Mesenteric fat pad (tissue), 1 donor: ENCODE measurements at places on chromosomes 2 and 18.

- no peak for DNase-seq
These were observed 28.9 kb upstream of the TMEM214 start for GRCh38 chr2:27003857-27004256.

DNA sequence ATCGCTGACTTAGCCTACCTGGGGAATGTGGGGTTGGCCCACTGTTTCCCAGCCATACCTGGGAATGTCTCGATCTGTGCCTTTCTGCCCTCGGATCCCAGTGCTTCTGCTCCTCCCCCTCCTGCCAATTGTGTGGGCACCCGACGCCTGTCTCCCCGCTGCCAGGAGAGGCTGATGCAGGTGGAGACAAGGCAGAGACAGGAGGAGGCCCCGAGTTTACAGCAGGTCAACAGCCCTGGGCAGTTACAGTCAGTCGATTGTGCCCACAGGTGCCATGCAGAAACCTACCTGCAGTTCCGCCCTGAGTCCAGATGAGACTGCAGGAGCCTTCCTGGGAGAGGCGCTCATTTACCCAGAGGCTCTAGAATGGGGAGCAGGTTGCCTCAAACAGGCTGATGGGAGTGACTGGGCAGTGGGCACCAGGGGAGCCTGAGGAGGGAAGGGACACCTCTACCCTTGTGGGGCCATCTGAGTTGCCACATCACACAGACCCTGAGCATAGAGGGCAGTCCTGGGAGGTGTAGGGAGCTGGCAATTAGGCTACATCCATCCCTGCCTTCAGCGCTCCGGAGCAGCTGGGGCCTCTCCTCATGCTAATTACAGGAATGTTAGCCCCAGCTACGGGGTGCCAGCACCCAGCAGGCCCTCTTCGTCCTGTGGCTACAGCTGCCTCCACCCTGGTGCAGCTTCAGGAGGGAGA, 300.1 kb downstream of the NDUFA10 start:
- no peak for DNase-seq

GRCh38 chr2:201858281-201859184, 52.2 kb downstream of the CDK15 start:
- DNase-seq, result no peak

DNA sequence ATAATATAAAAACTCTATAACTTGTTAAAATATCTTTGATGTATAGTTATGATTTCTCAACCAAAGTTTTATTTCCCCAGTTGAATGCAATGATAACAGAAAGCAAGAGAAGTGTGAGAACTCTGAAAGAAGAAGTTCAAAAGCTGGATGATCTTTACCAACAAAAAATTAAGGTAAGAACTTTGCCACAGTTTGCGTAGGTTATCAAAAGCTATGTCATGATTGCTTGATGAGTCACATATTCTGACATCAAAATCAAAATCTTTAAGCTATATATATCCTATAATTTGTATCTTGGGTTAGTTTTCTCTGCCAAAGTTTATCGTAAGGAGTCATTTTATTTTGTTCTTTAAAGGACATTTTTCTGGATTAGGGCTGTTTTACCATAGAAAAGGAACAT, 35.0 kb downstream of the NDC80 start:
- no peak for DNase-seq

- no peak for DNase-seq
These were observed at the start of gene KHK for GRCh38 chr2:27086724-27087593. TSS of gene KHK (plus strand) at chr2:27086772. CDS start at chr2:27087260, 488 bp downstream.

DNA sequence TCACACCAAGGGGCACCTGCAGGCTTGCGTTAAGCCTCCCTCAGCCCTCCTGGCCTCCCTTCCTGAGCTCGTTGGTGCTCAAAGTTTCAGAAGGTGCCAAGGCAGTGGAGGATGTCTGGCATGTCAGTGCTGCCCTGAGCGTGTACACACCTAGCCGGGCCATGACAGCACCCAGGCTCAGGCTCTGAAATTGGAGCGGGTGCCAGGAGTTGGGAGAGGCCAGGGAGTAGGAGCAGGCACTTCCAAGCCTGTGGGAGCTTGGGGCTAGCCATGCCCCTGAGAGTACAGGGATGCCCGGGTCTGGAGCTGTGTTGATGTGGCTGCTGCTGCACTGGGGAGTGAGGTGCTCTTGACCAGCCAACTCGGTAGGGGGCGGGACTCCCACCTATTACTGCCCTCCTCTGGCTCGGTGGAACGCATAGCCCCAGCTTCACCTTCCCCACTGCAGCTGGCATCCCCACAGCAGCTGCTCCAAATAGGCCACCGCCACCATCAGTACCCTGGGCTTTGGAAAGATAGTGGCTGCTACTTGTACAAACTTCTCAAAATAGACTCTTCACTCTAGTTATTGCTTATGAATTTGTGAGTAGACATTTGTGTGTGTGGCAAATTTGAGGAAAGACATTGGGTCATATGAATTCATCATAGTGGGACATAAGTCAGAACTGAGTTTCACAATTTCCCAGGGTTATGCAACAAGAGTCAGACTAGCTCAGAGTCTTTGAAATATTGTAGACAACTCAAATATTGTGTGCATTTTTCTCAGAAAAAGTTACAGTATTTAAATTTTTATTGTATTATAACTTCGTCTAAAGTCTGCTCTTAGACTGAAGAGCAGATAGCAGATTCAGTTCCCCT, 6.8 kb upstream of the PCARE start:
- DNase-seq, result no peak

DNA sequence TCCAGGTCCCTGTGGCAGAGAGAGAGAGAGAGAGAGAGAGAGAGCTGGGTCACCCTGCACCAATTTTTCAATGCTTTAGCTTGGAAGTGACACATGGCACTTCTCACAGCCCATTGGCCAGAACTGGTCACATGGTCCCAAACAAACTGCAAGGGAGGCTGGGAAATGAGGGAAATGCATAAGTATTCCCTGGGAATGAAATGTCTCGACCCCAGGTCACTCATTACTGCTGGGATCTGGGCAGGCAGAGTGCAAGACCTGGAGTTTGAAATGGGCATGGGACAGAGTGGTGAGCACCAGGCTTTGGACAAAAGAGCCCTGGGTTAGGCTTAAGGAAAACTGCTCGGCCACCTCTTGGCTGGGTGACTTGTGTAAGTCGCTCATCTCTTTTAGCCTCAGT, 37.0 kb downstream of the SMAD7 start:
- peak; percentile 62 for DNase-seq

DNA sequence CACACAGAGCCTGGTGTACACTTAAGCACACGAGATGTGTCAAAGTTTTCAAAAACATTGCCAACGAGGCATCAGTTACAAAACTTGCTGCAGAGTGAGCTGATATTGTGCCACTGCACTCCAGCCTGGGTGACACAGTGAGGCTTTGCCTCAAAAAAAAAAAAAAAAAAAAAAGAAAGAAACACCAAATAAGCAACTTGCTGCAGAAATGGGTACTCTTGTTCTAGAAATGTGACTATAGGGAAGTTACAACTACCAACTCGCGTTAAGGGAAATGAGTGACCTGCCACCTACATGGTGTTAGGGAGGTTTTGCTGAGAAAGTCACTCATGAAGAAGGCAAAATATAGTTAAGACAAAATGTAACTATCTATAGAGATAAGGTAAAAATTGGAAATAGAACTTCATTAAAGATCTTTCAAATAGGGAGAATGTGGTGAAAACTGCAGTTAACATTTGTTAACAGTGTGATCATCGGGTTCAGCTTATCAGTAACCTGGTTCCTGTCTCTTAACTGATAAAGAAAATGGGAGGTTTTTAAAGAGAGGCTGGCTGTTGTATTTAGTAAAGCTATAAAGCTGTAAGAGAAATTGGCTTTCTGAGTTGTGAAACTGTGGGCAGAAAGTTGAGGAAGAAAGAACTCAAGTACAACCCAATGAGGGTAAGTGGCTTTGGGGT, at the start of gene IL1RL1:
Gene IL1RL1, plus strand, starts transcription at position 600 of the 677 bp plus-strand sequence. CDS start 26,702 bp downstream, outside the sequence.
- no peak for DNase-seq

DNA sequence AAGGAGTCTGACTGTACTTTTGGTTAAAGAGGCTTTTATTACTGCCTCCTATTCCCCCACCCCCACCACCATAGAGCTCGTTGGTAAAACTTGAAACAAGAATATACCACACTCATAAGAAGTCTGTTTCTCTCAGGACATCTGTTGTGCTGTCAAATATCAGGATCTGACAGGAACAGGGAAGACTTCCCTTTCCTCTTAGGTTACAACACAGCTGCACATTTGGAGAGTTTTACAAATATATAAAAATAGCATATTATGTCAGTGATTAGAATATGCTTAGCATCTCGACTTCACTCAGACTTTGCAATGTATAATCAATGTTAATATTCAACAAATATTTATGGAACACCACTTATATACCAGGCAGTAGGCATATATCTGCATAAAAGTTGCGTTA, 439.6 kb upstream of the REG3G start:
- DNase-seq, result no peak

DNA sequence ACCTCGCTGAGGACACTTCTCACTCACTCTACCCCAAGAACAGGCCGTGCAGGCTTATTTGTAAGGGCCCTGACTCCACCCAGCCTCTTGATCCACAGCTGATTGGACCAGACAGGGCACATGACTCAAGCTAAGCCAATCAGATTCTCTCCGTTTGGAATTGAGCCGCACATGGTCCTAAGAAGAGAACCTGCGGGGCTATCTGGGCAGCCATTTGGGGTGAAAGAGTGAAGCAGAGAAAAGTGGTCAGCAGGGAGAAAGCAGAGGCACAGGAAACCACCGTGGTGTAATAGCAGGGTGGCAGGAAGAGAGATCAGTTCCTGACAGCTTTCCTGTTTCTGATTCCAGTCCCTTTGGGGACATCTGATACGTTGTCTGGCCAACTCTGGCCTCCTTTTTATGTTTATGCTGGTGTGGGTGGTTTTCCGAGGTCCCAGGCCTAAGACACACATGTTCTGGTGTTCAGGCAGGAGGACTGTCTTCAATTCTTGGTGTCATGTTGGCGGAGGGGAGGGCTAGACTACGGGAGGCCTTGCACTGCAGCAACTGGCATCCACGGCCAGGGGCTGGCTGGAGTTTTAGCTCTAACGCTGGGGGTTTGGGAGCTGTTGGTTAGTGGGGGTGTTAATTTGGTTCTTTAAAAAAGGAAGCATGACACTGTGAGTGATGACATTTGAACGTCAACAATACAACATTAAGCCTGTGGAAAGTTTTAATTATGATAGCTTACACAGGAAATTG, 26.1 kb upstream of the SPTBN1 start:
- no peak for DNase-seq
